Activated CD4-positive, CD25-positive, alpha-beta regulatory T cell treated with anti-CD3 and anti-CD28 coated beads, Interleukin-2, amount 50 U/mL, for 72 hours (primary cell): ENCODE measurements at places on chromosomes 7 and 10.

DNA sequence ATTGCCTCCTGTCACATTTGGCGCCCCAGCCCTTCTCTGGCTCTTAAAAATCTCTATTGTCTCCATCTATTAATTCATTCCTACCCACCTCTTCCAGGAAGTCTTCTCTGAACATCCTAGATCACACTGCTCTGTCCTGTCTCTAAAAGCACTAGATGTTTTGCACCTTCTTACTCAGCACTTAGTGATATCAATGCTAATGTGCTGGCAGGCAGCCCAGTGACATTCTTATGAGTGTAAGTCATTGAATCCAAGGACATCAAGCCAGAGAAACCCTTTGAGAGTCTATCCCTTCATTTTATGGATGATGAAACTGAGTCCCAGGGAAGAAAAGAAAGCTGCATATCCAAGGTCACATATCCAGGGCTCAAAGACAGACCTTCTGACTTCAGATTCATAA is 48.3 kb upstream of the PAX2 start:
- DNase-seq: no peak

GRCh38 chr7:23109470-23109869 is 3.9 kb downstream of the KLHL7 start:
- no peak for DNase-seq

DNA sequence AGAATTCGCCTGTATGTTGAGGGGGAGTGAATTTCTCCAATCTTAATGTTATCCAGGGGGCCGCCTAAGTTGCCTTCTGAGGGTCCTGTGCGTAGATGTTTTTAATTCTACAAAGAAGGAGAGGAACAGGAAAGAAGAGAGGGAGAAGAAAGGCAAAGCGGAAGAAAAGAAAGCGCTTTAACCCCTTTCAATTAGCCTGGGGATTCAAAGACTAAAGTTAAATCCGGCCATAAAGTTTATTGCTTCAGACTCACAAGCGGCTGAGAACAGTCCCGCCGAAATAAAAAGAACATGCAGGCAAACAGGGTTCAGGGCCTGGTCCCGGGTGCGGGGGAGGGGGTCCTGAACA is 4.5 kb downstream of the HOXA5 start:
- DNase-seq: no peak

DNA sequence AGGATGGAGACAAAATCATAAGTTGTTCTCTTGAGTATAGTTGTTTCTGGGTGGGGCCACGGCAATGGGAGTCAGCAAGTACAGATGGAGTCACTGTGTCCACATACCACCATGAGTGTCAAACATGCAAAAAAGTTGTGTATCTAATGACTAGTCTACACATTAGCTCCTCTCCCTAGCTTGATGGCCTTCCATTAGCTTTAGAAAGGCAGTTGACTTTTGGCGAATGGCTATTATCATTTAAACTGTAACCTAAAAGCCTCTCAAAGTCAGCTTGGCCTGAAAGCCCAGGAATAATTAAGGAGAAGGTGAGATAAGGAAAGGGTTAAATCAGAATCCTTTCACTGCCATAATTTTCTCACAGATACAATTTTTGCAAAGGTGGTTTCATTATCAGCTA is 95.5 kb upstream of the MEOX2 start:
- no peak for DNase-seq

DNA sequence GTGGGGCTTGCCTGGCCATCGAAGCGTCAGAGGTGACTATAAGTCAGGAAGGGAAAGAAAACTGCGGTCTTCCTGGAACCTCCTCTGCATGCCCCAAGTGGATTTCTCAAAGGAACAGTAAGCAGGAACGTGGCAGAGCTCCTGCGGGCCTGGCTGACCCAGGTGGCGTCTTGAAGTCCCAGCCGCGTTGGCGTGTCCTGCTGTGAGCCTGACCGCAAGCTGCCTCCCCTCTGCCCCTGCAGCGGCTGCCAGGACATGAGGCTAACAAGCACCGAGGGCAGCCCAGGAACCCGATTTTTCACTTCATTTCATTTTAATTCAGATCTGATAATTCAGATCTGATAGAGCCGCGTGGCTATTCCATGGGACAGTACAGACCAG is 55.4 kb downstream of the NKX6-2 start:
- no peak for DNase-seq

- no peak for DNase-seq
Measured at GRCh38 chr7:31679574-31680305, 7.3 kb upstream of the PPP1R17 start.

DNA sequence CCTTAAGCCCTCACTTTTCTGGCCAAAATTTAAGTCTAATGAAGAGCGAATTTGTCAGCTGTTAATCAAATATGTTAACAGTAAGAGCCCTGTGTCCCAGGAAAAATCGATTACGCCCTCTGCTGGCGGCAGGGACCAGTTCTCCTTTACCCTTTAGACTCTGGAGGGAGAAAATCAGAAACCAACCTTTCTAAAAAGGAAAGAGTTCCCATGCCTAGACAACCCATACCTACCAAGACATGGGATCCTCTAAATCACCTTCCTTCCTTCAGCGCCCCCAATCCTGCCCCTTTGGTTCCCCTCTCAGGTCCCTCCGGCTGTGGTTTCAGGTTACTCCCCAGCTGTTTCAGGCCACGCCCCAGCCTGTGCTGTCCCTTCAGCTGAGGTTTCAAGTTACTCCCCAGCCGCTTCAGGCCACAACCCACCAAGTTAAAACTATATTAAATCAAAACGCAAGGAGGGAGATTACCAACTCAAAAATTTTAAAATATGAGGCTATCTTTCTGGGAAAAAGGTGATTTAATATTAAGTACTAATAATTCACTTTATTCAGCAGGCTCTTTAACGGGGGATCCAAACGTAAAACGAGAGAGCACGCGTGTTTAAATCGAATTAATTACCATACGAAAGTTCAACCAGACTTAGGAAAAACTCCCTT is 1.4 kb upstream of the AKR1B15 start:
- peak; percentile 68 for DNase-seq

DNA sequence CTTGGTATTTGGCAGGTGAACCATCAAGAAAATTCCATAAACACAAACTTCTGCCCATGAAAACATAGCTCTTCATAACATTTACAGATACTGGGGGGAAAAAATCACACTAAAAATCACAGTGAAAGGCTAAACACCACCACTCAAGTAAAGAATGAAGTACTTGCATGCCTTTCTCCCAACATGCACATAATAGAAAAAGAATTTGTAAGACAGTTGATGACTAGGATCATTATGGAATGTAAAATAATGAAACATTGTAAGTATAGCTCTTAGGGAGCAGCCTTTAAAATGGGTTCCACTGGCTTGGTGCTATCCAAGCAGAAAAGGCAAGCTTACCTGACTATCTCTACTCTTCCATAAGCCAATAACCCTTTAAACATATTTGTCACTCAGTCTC is 299.9 kb upstream of the LRRN3 start:
- no peak for DNase-seq

DNA sequence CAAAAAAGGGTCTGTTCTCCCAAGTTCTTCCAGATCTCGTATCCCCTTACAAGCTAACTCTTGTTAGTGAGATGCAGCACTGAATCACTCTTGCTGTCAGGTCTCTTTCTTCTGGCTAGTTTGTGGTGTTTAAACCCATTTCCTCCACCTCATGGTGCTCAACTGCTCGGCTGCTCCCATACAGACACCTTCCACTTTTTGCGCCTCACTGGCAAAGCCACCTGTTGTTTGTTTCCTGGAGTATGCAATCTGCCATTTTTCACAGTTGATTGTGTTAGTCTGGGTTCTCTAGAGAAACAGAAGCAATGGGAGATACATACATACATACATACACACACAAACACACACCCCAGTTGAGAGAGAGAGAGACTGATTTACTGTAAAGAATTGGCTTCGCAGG is 124.4 kb upstream of the SP8 start:
- DNase-seq: no peak

DNA sequence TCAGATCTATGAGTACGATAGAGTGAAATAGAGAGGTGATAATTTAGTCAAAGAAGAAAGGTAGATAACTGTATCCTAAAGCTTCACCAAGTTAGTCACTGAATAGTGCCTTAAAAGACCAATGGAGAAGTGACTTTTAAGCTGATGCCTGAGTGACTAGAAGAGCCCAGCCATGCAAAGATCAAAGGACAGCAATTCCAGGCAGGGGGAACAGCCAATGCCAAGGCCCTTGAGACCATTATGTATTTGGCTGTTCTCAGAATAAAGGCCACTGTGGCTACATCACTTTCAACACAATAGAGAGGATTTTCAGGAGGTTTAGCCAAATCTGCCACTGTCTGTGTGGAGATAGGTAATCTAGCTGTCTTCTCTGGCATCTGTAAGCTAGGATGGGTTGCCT is 17.8 kb downstream of the HDAC9 start:
- DNase-seq: no peak

- no peak for DNase-seq
Measured at GRCh38 chr10:125538947-125539731, 143.8 kb downstream of the TEX36 start.

DNA sequence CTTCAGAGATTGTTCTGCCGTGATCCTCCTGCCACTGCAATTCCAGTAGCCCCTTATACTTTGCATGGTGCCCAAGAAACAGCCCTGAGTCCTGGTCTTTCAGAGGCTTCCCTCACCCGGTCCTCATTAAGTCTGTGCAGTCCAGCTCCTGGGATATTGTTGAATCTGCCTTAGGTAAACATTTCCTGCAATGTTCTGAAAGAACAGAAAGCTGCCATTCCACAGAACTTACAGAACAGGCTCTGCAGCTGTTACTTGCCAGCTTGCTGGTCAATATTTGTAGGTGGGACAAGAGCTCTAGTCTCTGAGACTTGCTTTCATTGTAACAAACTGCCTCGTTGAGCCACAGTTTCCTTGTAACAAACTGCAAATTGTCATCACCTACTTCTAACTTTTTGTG is 115.0 kb upstream of the KIF5B start:
- no peak for DNase-seq

GRCh38 chr10:77940627-77941026 is 14.1 kb upstream of the DLG5 start:
- no peak for DNase-seq

GRCh38 chr7:149669121-149669818 is 104.1 kb downstream of the ZNF467 start:
- no peak for DNase-seq

DNA sequence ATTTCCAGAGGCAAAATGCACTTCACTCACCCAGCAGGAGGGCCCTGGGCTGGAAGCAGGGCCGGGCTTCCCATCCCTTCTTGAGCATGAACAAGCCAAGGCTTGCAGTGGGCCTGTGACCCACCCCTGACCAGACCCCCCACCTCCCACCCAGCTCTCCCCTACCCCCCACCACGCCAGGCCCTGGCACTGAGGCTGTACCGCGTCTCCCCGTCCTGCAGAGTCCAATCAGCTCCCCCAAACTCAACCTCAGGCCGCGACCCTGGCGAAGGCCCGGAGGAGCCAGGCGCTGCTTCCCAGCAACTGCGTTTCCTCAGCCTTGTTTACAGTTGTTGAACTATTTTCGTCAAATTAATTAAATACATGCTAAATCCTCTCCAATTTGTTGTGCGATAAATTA is 16.9 kb upstream of the MYL10 start:
- no peak for DNase-seq

DNA sequence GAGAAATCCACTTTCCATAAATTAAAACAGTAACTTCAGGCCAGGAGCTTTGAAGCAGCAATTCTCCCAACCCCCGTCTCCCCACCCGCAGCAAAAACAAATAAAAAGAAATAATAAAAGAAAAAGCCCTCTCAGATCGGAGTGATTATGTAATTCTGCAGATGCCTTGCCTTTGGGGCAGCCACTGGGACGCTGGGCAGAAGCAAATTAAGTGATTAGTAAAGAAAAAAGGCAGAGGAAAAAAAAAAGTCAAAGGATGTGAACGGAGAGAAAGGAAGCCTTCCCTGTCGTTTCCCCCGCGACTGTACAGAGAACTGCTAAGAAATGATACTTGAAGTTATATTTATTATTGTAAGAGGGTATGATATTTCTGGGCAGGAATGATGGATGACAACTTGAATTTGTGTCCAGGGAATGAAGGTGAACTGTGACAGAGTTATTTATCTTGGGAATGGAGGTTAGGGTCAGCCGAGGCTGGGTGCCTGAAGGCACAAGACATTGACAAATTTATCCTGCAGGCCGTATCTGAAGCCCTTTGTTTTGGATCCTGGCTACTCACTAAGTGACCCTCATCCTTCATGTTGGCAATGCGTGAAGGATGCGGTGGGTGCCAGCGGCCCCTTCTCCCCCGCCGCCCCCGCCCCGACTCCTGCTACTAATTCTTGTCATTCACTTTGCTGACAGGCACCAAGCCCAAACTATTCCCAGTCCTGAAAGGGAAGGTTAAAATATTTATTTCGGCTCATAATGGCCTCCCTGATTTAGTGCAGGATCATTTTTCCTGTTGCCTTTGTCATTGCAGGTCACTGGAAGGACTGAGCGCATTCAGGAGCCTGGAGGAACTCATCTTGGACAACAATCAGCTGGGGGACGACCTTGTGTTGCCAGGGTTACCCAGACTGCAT is 604.0 kb downstream of the LRMDA start:
- DNase-seq: no peak

DNA sequence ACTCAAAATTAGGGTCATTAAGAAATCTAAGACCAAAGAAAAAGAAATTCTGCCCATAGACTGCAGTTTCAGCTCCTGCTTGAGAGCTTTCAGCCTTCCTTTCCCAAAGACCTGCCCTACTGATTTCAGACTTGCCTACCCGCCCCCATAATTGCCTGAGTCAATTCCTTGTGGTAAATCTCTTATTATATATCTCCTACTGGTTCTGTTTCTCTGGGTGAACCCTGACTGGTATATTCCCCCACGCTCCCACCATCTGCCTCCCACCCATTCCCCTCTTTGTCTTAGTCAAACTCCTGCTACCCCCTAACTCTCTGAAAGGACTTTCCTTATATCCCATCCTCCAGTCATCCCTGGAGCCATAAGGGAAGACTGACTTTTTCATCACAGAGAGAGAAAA is 64.7 kb upstream of the MET start:
- no peak for DNase-seq

DNA sequence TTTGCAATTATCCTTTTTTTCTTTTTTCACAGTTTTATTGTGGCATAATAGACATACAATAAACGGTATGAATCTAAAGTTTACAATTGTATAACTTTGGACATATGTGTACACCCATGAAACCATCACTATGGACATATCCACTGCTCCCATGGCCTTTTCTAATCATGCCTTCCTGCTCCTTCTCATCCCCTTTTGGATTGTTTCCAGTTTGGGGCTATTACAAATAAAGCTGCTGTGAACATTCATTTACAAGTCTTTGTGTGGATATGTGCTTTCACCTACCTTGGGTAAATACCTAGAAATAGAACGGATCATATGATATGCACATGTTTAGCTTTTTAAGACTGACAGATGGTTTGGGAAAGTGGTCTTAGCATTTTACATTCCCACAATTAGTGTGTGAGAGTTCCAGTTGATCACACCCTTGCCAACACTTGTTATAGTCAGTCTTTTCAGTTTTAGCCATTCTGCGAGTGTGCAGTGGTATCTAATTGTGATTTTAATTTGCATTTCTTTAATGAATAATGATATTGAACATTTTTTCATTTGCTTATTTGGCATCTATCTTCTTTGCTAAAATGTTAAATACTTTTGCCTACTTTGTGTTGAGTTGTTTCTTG is 120.9 kb upstream of the KAT6B start:
- DNase-seq: no peak

- no peak for DNase-seq
Measured at GRCh38 chr7:120838281-120838682, 19.7 kb downstream of the TSPAN12 start.

- DNase-seq: no peak
Measured at GRCh38 chr7:66629222-66630062, 761 bp downstream of the KCTD7 start.

GRCh38 chr10:34297541-34298345 is 517.4 kb downstream of the PARD3 start:
- DNase-seq: no peak

- DNase-seq: no peak
Measured at GRCh38 chr7:43926798-43927123, 525 bp downstream of the UBE2D4 start.
